ENCODE measurements at places on chromosomes 13 and 19.

- DNase-seq, result no peak
- H3K27ac ChIP-seq, result no peak overlapping the region
- H3K36me3 ChIP-seq, result no peaks in the 10 kb centered on the region
- H3K4me3 ChIP-seq, result no peak overlapping the region
- H3K27me3 ChIP-seq, result peaks cover 2% of the 10 kb centered on the region
Observed at GRCh38 chr13:40624383-40624782, 42.1 kb downstream of the FOXO1 start.

GRCh38 chr13:34808649-34809048, 133.4 kb upstream of the NBEA start:
- no peak overlapping the region for H3K4me3 ChIP-seq
- H3K27ac ChIP-seq, result no peak overlapping the region
- H3K36me3 ChIP-seq, result peaks cover 13% of the 10 kb centered on the region
- H3K27me3 ChIP-seq, result peaks cover 3% of the 10 kb centered on the region

DNA sequence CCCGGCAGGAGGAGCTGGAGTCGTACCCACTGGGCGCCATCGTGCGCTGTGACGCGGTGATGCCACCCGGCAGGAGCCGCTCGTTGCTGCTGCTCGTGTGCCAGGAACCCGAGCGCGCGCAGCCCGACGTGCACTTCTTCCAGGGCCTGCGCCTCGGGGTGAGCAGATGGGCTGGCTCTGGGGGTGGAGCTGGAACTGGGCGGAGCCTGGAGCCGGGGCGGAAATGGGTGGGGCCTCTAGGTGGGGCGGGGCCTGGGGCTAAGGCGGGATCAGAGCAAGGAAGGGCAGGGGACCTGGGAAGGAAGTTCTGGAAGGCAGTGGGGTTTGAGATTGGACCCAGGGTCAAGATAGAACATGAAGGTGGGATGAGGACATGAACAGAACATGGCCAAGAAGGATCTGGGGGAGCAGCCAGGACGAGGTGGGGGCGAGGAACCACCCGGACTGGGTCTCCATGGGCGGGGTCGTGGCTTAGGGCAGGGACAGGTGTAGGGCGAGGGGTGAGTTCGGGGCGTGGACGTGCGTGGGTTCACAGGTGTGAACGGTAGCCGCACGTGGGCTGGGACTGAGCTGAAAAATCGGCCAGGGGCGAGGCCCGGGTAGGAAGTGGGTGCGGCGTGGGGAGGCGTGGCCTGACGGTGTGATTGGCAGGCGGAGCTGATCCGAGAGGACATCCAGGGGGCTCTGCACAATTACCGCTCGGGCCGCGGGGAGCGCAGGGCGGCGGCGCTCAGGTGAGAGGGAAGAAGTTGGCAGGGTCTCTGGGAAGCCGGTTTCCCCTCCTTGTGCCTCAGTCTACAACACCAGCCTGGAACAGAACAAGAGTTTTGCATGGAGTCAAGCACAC, 4.7 kb downstream of the EPS8L1 start:
- peaks cover 4% of the 10 kb centered on the region for H3K36me3 ChIP-seq
- no peak overlapping the region for H3K27ac ChIP-seq
- H3K4me1 ChIP-seq, result peaks cover 29% of the 10 kb centered on the region
- peak overlapping the region; percentile 84 for H3K4me3 ChIP-seq
- H3K27me3 ChIP-seq, result peaks cover 94% of the 10 kb centered on the region
- peak; percentile 80 for DNase-seq

- peaks cover 48% of the 10 kb centered on the region for H3K36me3 ChIP-seq
- no peak for DNase-seq
- no peak overlapping the region for H3K4me3 ChIP-seq
- H3K27ac ChIP-seq, result no peak overlapping the region
- no peaks in the 10 kb centered on the region for H3K27me3 ChIP-seq
Observed at GRCh38 chr19:47757617-47758442, 12.5 kb downstream of the NOP53 start.

DNA sequence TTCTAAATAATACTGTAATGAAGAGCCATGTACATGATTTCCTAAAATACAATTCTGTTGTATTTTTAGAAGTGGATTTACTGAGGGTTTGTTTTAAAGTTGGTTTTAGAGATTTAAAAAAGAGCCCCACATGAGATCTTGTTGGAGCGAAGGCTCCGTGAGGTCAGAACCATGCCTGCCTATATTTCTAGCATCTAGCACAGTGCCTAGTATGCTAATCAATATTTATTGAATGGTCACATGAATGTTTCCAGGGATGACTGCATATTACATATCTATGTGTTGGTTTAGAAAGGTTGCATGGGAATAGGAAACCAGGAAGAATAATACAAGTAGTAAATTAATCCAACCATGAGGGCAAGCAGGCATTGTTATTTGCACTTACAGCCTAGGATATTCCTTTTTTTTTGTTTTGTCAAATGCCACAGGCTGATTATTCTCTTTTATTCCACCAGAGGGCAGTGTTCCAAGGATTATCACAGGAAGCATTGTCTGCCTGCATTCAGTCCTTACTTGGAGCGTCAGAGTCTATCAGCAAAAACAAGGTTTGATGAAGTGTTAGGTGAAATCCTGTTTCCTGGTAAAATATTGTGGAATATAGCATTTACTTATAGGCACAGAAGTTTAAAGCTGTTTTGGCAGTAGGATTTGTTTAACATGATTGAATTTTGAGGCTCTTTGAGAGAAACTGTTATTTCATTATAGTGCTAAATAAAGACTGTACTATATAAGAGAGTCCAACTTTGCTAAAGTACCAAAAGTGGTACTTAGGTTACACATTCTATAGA, 46.8 kb downstream of the COG3 start:
- no peak overlapping the region for H3K27ac ChIP-seq
- DNase-seq, result peak; percentile 23
- no peaks in the 10 kb centered on the region for H3K27me3 ChIP-seq
- H3K4me3 ChIP-seq, result no peak overlapping the region
- peaks cover 47% of the 10 kb centered on the region for H3K36me3 ChIP-seq

DNA sequence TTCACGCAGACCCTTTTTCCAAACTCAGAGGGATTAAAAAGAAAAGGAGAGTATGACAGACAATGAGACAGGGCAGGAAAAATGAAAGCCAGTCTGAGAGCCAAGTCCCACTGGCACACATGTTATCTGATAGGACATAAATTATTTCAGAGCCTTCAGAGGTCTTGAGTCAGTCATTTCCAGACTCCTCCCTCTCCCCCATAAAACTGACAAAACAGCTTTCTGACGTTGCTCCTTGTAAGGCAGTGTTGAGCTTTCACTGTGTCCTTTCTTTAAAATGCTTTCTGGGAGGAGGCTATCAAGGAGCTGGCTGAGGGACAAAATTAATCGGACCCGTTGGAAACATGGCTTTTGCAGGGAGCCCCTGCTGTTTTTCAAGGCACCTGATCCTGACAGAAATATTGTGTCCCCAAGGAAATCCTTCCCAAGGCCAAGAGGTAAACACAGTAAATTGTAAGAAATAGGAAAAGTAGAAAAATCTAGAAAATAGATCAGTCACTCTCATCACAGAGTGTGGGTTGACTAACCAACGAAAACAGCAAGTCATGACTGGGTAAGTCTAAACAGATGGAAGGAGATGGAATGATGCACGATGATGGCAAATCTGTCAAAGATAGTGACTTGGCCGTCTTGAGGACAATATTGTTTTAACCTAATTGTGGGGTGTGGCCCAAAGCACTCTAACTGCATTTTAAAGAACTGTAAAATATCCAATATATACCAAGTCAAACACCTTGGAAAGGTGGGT, 89.7 kb downstream of the DCT start:
- H3K36me3 ChIP-seq, result peaks cover 19% of the 10 kb centered on the region
- DNase-seq, result peak; percentile 4
- H3K4me3 ChIP-seq, result peak overlapping the region; percentile 3
- peaks cover 6% of the 10 kb centered on the region for H3K27me3 ChIP-seq
- peak overlapping the region; percentile 91 for H3K27ac ChIP-seq
- H3K4me1 ChIP-seq, result peaks cover 43% of the 10 kb centered on the region

DNA sequence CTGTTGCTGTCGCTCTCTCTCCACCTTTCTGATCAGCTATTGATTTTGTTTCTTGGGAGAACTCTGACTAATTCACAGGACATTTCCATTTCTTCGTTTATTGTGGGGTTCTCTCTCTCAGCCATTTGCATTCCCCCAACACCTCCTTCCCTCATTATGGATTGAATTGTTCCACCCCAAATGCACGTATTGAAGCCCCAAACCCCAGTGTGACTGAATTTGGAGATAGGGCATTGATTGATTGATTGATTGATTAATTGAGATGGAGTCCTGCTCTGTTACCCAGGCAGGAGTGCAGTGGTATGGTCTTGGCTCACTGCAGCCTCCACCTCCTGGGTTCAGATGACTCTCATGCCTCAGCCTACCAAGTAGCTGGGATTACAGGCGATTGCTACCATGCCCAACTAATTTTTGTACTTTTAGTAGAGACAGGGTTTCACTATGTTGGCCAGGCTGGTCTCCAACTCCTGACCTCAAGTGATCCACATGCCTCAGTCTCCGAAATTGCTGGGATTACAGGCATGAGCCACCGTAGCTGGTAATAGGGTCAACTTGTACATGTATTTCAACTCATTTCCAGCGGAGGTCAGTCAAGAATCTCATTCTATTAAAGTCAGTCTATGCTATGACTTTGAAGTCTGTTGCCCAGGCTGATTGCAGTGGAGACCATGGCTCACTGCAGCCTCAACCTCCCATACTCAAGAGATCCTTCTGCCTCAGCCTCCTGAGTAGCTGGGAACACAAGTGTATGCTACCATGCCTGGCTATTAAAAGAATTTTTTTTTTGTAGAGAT, 13.6 kb downstream of the NFILZ start:
- H3K36me3 ChIP-seq, result no peaks in the 10 kb centered on the region
- H3K4me3 ChIP-seq, result no peak overlapping the region
- no peak for DNase-seq
- H3K27ac ChIP-seq, result no peak overlapping the region
- no peaks in the 10 kb centered on the region for H3K4me1 ChIP-seq

GRCh38 chr19:51811344-51811743, 16.4 kb downstream of the FPR3 start:
- H3K27me3 ChIP-seq, result no peaks in the 10 kb centered on the region
- peak overlapping the region; percentile 24 for H3K27ac ChIP-seq
- no peak overlapping the region for H3K4me3 ChIP-seq

DNA sequence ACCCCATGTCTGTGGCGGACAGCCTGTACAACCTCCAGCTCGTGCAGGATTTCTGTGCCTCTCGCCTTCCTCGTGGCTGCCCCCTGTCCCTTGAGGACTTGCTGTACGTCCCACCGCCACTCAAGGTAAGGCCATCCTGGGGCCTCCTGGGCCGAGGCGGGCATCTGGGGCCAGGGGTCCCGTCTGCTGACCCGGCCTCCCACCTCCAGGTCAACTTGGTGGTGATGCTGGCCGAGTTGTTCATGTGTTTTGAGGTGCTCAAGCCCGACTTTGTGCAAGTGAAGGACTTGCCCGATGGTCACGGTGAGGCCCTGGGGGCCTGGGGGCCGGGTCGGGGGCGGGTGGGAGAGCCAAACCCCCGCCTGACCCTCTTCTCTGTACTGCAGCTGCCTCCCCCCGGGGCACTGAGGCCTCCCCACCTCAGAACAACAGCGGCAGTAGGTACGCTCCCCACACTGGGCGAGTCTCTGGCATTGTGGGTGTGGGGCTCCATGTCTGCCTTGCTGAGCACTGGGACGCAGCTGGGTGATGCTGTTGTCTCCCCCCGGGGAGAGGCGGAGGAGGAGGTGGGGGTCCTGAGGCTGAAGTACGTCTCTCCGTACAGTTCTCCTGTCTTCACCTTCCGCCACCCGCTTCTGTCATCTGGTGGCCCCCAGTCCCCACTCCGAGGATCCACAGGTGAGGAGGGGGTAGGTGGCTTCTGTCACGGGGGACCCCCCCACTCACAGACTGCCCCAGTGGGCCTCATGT, 15.0 kb downstream of the CAMSAP3 start:
- H3K36me3 ChIP-seq, result no peaks in the 10 kb centered on the region
- H3K27ac ChIP-seq, result no peak overlapping the region
- DNase-seq, result no peak

Data from nephron progenitor cell (in vitro differentiated cells).